ENCODE measurements at places on chromosomes 16 and 17.
A peak's percentile ranks its signal among the peaks of the same experiment; 100 is the strongest.

DNA sequence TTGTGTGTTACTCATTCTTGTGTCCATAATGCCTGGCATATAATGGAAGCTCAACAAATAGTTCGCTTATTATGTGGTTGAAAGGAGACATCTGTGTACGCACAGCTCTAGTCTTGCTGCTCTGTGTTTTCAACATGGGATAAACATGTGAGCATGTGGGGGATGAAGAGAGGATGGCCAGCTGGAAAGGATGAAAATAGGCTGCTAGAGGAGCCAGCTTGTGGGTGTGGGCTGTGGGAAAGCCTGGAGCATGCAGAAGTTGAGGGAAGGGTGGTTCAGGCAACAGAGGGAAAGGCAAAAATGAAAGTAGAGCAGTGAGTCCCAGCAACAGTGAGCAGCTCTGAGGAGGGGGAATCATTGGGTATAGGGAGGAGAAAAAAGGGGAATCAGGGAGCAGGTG lies 324.6 kb upstream of the CDH11 start:
- DNase-seq, result no peak

DNA sequence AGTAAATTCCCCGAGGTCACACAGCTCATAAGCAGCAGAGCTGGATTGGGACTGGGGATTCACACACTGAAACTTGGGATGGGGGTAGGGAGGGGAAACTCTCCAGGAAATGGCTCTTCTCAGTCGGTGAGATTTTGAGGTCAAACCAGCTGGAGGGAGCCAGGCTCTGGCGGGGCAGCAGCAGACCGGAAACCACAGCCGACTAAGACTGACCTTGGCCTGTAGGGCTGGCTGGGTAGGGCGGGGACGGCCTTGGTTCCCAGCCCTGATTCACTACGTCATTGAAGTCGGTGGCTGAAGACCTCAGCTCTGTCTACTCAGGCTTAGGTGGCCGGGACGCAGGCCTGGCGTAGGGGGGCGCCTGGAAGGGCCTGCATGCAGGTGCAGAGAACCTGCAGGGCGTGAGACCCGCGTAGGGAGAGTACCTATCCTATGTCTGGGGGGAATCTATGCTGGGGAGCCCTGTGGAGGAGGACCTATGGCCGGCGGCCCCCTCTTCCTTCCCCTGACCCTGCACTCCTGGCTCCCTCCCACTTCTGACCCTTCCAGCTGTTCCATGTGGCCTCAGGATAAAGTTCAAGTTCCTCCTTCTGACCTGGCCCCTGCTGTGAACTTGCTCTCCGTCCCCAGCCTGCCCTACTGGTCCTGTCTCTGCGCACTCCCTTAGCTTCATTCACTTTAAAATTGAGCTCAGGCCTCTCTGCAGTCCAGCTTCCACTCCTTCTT lies 11.9 kb upstream of the SLC4A1 start:
- DNase-seq, result no peak

DNA sequence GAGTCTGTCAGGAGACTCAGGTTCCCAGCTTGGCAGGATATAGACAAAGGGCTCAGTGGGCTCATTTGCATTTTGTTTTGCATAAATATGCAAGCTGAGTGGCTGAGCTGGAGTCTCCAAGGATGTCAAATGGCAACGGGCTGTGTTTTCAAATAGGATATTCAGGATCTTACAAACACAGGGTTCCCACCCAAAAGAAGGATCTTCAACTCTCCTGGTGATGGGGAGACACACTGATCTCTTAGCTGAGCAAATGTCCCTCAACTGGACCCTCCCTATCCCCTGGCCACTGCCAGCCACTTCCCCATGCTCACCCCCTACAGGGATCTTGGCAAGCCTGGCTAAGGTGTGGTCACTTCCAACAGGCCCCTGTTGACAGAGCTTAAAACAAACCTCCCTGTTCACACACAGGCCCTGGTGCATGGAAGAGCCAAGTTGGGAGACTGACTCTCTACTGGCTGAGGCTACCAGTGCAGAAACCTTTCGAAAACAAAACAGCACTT lies 61.6 kb downstream of the SOX9 start:
- DNase-seq, result no peak

DNA sequence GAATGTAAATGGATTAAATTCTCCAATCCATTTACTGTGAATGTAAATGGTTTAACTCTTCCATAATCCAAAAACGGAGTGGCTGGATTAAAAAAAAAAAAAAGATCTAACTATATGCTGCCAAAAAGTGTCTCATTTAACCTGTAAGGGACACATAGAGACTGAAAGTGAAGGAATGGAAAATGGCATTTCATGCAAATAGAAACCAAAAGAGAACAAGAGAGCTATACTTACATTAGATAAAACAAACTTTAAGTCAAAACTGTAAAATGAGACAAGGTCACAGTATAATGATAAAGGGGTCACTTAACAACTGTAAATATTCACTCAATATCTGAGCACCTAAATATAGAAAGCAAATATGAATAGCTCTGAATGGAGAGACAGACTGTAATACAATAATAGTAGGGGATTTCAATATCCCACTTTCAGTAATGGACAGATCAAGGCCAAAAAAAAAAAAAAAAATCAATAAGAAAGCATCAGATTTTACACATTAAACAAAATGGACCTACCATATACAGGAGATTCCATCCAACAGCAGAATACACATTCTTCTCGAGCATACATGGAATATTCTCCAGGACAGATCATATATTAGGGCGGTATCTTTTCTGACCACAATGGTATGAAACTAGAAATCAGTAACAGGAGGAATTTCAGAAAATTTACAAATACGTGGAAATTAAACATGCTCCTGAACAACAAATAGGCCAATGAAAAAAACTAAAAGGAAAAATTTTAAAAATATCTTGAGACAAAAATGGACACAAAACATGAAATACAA lies 36.4 kb downstream of the CDR2 start:
- no peak for DNase-seq

DNA sequence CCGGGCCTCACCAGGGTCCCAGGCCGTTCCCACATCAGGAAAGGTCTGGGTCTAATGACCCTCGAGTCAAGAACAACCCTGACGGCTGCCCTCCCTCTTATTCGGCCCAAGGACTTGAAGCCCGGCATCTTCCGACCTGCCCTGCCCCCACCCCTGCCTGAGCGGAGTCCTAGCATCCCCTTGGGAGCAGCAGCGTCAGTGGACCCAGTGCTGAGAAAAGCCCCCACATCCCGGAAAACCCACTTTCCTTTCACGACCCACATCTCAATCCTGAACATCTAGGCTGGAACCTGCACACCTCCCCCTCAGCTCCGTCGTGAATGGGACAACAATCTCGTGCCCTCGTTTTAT lies 769 bp downstream of the TMEM88 start:
- no peak for DNase-seq

GRCh38 chr16:24973809-24974461 lies 41.2 kb downstream of the ARHGAP17 start:
- no peak for DNase-seq

- DNase-seq, result no peak
Measured at GRCh38 chr17:1916316-1916715, 86.5 kb downstream of the RPA1 start.

DNA sequence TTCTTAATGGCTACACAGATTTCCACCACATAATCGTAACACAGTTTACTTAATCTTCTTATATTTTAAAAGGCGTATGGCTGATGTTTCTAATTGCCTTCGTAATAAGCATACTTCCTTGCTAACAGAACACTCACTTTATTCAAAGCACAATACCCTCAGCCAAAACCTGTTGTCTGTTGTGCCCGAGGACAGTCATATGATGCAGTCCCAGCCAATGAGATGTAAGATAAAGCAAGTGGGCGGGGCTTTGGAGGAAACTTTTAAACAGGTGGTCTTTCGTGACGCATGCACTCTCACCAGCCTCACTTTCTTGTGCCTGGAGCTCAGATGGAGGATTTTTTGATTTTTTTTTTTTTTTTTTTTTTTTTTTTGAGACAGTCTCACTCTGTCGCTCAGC lies 174.1 kb downstream of the ZFHX3 start:
- no peak for DNase-seq

- DNase-seq, result no peak
Measured at GRCh38 chr17:75723171-75723930, 2.1 kb downstream of the ITGB4 start.

DNA sequence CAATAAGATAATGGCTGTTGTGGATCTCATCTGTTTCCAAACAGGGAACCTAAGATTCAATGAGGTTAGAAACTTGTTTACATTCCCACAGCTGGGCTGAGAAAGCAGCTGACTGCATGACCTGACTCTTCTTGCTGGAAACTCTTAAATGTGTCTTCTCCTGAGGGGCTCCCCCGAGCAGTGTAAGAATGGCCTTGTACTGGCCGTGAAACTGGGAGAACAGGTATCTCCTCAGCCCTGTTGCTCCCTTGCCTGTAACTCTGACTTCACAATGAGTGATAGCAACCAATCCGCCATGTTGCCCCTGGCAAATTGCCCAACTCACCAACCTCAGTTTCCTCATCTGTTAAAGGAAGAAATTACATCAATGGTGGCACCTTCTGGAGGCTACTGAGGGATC lies 59.1 kb upstream of the CCL2 start:
- no peak for DNase-seq

DNA sequence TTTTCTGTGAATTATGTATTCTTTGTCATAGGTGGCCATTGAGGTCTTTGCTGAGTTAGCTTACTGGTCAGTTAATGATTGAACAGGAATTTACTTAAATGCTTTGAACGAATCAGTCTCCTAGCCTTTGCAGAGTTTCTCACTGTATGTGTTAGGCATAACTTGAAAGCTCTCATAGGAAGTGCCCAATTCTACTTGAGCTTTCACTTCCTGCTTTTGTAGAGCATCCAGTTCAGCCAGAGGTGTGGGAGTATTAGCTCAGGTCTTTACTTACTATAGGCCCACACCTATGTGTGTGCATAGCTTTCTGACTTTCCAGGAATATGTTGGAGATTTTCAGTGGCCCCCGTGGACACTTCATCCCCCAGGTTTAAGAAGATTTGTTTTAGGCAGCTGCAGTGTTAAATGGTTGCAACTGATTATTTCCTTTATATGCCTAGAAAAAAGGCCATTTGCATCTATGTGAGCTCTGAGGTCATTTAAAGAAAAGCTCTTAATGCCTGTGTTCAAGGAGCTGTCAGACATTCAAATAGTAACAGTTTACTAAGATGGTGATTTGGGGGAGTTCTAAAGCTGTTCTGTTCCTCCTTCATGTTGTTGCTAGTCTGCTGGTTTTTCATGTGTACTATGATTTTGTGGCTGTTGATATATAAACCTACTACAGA lies 62.3 kb downstream of the PHKB start:
- DNase-seq, result no peak

GRCh38 chr17:46832945-46833839 lies 14.7 kb upstream of the WNT3 start:
- DNase-seq, result no peak

DNA sequence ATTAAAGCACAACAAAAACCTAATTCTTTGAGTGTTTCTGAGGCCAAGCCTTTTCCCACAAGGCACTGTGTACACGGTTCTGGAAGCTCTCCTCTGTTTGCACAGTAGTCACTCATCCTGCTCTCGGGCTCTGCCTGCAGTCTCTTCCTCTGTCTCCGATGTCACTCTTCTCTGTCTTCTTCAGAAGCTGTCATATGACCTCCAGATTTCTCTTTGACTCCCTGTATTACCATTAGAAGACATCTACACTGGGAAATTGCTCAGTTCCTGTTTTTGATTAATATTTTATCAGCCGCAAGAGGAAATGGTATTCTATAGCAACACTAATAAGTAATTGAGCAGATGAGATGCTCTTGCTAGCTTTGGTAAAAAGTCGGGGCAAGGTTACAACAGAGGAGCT lies 422.9 kb downstream of the WWOX start:
- no peak for DNase-seq

DNA sequence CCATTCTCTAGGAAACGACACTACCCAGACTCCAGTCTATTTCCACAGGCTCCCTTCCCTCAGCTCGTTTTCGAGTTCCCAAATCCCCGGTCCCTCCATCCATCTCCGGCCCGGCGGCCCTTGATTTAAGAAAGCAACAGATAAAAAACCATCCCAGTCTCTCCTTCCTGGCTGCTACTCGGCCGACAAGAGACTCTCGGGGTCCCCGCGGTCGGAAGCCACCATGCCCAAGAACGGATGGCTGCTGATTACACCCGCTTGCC lies 182 bp downstream of the RPL26 start:
- DNase-seq, result no peak

- peak; percentile 72 for DNase-seq
Measured at GRCh38 chr17:35433075-35433894, 985 bp upstream of the SLFN12 start.

DNA sequence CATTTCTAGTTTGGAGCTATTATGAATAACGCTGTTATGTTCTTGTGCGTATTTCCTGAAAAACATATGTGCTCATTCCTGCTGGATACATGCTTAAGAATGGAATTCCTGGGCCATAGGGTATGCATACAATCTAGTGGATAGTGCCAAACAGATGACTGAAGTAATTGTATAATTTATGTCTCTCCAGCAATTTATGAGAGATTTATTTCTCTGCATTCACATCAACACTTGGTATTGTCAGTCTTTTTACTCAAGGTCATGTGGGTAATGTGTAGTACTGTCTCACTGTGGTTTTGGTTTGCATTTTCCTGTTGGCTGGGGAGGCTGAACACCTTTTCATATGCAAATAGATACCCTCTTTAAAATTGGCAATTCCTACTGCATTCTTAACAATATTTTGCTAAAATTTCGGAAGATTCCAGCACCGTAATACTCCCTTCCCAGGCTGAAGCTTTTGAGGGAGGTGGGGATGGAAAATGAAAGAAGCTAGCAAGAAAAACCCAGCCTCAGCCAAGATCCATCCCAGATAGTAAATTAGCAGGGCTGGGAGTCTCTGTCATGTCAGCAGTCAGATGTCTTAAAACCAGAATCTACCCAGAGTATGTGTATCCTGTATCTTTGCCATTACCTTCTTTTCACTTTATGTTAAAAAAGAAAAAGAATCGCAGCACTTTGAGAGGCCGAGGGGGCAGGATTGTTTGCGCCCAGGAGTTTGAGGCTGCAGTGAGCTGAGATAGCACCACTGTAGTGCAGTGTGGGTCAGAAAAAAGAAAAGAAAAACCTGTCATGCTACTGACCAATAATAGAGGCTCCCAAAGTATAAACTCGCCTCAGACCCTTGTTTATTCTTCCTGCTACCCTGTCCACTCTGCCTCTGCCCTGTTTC lies 204.9 kb downstream of the LGALS9B start:
- no peak for DNase-seq

DNA sequence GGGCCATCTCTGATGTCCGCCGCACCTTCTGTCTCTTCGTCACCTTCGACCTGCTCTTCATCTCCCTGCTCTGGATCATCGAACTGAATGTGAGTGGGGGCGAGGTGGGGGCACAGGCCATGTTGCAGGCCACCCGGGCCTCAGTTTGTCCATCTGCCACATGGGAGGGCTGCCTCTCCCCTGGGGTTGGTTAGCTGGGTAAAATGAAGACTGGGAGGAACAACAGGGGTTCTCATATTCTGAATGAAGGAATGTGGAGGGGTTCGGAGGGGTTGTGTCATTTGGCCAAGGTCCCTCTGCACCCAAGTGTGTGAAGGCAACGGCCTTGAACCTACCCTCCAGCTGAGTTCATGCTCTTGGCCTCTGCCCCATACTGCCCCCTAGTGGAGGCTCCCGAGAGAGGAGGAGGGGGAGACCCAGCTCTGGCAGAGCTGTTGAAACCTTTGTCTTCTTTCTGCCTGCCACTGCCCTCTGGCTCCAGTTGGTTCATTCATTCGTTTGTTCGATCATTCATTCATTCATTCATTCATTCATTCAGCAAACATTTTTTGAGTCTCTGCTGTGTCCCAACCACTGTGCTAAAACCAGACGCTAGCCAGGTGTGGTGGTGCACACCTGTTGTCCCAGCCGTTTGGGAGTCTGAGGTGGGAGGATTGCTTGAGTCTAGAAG lies 11.4 kb upstream of the TCAP start:
- no peak for DNase-seq

GRCh38 chr16:10745841-10746240 lies 2.2 kb downstream of the NUBP1 start:
- no peak for DNase-seq

Data from left forelimb (tissue), 1 donor.